Stimulated activated CD8-positive, alpha-beta memory T cell treated with anti-CD3 and anti-CD28 coated beads, Interleukin-7, amount 100 ng/mL, for 1 hour (primary cell): ENCODE measurements at places on chromosomes 1 and 21.

DNA sequence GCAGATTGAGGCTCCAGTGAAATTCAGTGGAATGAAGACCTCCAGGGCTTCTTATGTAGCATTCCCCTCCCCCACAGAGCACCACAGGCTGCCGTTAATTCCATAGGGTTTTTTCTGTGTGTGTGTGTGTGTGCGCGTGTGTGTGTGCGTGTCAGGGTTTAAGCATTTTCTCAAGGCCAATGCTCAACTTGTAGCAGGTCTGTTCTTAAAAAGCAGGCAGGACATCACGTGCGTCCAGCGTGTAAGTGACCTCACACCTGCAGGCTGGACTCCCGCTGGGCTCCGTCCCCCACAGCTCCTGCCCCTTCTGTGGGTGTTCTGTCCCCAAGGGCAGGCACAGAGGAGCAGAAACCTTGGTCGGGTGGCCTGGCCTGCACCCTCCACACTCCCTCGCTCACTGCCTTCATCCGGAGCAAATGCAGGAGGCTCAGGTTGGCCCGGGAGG, 5.3 kb downstream of the PRDM16 start:
- no peak for DNase-seq

DNA sequence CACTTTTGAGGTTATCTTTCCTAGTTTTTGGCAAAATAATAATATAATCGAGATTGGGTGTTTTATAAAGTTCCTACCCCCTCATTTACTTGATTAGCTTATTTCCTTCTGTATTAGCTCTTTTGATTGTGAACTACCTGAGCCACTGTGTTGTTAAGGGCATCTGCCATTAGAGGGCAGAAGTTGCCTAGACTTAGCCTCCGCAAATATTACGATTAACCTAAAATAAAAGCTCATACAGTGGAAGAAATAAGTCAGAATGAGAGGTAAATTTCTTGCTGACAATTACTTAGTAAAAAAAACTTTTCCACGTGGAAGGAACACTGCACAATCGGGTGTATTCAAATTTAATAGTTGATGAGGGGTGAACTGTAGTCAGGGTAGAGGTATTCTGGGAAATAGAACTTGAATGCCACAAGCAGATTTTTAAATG, 2.3 kb downstream of the H3-3A start:
- DNase-seq = no peak

GRCh38 chr1:172449585-172450523, 6.0 kb upstream of the PIGC start:
- DNase-seq = no peak

DNA sequence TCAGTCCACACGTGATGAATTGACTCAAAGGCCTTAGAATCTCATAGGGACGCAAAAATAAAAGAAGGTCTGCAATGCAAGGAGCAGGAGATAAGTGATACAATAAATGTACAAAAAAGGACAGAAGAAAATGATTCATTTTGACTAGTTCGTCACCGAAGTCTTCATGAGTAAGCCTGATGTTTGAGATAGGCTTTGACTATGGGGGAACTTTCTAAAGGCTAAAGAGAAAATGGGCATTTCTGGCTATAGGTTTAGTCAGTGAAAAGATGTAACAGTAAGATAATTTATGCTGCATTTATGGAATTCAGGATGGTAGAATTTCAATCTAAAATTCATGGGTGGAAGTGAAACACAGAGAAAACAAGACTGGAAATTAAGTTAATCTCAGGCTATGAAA, 163.0 kb downstream of the ADGRL4 start:
- no peak for DNase-seq

GRCh38 chr1:112341986-112342385, 54.0 kb upstream of the CTTNBP2NL start:
- DNase-seq = no peak

- no peak for DNase-seq
These were observed 12.0 kb downstream of the RWDD2B start for GRCh38 chr21:29007135-29007534.

GRCh38 chr1:78334952-78335351, 155.8 kb upstream of the PTGFR start:
- DNase-seq = no peak

DNA sequence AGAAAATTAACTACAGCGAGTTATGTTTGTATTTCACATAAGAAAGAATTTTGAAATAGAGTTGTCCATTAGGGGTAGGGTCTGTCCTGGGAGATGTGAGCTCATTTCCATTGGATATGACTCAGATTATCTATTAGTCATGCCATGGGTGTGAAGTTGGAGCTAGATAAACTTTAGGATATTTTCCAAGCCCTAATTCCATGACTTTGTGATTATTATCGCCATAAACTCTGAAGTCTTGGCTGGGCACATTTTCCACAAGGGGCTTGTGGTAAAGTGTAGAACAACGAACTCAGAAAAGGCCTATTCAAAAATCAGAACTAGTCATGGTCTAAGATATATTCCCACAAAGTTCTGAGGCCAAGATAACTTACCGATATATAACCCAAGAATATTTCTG, 396.6 kb downstream of the DPYD start:
- DNase-seq = no peak

DNA sequence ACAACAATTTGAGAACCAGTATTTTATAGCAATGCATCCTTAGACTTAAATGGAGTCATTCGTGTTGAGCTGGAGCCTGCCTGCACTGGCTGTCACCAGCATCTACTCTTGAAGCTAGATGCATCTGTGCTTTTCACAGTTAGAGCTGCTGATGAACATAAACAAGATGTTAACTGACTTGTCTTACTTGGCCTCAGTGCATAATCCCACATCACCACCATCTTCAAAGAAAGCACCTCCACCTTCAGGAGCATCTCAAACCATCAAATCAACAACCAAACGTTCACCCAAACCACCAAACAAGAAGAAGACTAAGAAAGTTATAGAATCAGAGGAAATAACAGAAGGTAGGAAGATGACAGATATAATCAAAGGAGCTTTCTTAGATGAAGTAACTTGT, 71.1 kb downstream of the TPR start:
- no peak for DNase-seq

DNA sequence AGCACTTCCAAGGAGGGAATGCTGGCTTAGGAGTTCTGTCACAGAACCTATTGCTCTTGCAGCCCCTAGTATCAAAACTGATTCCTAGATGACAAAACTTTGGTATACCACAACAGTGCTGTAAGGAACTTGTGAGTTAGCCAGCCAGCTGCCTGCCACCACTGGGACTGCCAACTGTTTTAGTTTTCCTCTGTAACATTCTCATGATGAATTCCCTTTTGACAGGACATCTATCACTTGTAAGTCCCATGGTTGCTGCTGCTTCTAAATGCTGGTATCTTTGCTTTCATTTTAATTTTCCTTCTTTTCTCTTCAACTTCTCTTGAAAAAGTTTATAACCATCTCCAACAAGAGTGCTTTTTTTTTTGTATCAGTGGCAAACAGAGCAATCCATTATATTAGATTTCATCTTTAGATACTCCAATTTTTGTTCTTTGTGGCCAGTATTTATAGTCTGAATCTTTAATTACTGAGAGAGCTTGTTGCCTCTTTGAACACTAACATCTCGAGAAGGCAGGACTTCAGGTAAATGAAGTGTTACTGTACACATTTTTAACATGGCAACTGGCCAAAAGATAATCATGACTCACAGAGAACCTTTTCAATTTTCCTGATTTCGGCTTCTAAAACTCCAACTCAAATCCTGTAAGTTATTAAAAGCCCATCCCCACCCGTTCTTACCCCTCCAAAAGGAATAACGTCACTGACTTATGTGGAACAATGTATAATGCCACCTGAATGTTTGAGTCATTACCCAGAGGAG, 19.8 kb downstream of the DBT start:
- DNase-seq = no peak

GRCh38 chr1:27100335-27101053, 54.4 kb downstream of the SLC9A1 start:
- no peak for DNase-seq

DNA sequence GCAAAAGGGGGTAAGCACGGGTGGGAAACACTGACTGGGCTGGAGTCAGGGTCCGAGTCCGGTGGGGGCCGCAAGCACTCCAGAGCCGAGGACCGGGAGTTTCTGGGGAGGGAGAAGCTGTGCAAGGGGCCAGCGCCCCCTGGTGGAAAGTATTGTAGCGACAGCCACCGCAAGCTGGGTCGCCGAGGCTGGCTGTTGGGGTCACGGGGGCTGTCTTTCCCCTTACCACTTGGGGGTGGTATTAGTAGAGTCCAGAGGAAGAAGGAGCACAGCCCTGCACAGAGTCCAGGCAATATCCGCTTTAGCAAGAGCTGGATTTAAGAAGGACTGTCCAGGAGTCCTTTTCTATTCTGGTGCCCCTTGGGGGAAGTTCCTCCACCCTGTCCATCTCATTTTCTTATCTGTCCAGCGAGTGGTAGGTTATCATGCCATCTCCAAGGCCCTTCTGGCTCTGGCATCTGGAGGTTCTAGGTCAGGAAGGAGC, 17.9 kb upstream of the ETV3 start:
- peak; percentile 66 for DNase-seq

DNA sequence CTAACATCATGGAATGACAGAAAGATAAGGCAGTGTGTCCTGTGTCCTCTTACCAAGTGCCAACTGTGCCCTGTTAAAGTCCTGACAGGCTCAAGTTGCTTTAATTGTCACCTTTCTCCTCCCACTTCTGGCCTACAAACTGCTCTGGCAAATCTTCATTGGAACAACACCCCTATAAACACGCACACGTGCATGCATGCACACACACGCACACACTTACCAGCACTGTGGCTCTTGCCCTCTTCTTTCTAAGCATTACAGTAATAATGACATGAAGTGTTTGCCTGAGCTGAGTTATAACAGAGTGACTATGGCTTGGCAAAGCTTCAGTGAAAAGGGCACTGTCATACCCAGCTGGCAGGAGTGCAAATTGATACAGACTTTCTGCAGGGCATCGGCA, 82.3 kb upstream of the SYT6 start:
- no peak for DNase-seq

GRCh38 chr21:34352556-34352955, 11.2 kb upstream of the KCNE2 start:
- DNase-seq = no peak

DNA sequence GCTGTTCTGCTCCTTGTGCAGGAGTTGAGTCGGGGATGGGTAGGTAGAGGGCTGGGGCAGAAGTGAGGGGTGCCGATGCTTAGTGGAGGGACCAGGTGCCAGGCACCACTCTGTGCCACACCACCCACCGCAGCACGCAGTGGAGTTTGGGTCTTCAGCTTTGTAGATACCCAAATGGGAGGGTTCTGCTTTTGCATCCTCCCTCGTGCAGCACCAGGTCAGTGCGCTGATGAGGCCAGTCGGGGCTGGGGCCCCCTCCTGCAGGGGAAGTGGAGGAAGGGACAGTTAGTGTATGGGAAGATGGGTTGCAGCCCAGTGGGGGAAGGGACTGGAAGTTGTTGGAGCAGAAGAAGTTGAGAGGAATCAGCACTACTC, 244.0 kb downstream of the RHOU start:
- DNase-seq = no peak

DNA sequence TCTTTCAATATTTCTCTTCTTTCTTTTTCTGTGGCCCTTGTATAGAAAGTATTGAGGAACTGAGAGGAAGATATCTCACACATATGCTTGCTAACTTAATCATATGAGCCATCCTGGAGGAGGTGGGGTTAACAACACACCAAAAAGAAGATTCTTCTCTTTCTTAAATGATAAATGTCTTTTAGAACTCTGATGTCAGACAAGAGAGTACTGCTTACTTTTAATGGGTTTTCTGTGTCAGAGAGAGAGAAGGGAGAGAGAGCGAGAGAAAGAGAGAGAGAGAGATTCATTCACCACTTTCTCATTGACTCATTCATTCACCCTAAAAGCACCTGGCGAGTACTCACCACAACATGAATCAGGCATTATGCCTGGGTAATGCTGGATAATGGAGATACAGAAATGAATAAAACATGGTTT, 250.3 kb upstream of the SGIP1 start:
- DNase-seq = no peak

- no peak for DNase-seq
These were observed 291.8 kb downstream of the DISC1 start for GRCh38 chr1:231918239-231919015.

- DNase-seq = no peak
These were observed 10.7 kb downstream of the RRP1 start for GRCh38 chr21:43800124-43800523.
